ENCODE measurements at places on chromosomes 11 and 22.

DNA sequence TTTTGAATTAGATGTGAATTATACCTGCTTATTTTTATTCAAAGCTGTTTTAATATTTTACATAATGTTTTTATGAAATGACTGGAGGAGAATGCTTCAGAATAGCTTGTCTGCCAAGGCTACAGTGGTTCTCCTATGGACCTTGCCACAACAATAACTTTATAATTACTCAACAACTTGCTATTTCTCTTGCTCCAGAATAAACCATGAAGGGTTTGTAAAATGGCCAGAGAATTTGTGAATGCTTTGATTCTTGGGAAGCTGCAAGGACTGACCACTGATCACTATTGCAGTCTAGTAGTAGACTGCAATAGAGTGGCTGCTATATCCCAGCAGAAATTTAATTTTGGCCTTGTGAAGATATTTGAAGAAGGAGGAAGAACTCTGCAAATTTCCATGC is 199.7 kb downstream of the FAT3 start:
- H3K4me1 ChIP-seq = no peaks in the 10 kb centered on the region
- H3K4me3 ChIP-seq = no peak overlapping the region
- H3K27ac ChIP-seq = no peak overlapping the region
- H3K36me3 ChIP-seq = no peaks in the 10 kb centered on the region

GRCh38 chr11:113906038-113906437 is 1.4 kb downstream of the HTR3B start:
- DNase-seq = no peak
- H3K4me3 ChIP-seq = no peak overlapping the region
- peaks cover 8% of the 10 kb centered on the region for H3K27me3 ChIP-seq
- H3K4me1 ChIP-seq = no peaks in the 10 kb centered on the region
- H3K36me3 ChIP-seq = no peaks in the 10 kb centered on the region

GRCh38 chr22:29083933-29084591 is 11.2 kb downstream of the KREMEN1 start:
- H3K4me1 ChIP-seq = 0 out of 2 replicates have a peak, but pooled peaks cover 7% of the 10 kb centered on the region
- H3K36me3 ChIP-seq = no peaks in the 10 kb centered on the region

- no peak for DNase-seq
- no peak overlapping the region for H3K27ac ChIP-seq
- H3K27me3 ChIP-seq = no peaks in the 10 kb centered on the region
- no peaks in the 10 kb centered on the region for H3K4me1 ChIP-seq
- no peak overlapping the region for H3K4me3 ChIP-seq
These were observed 18.6 kb downstream of the MOB2 start for GRCh38 chr11:1468002-1468401.

- no peak for DNase-seq
- H3K4me3 ChIP-seq = no peak overlapping the region
These were observed 509.4 kb upstream of the RAG2 start for GRCh38 chr11:37107415-37107814.
